GM23248 (cell line): ENCODE measurements at places on chromosomes 6 and 20.
A peak's percentile ranks its signal among the peaks of the same experiment; 100 is the strongest.

DNA sequence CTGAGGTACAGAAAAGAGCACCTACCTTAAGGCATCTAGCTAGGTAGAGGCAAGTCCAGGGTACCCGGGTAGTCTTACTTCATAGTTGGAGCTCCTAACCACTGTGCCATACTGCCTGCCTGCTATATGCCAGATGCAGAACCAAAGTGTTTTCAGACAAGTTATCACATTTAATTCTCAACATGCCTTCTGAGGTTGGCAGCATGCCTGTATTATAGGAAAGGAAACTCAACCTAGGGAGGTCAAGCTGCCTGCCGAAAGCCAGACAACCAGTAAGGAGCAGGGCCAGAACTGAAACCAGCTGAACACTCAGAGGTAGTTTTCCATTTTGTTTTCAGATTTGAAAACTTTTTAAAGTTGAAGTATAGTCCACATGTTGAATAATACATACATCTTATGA lies 5.4 kb downstream of the CTNNBL1 start:
- no peak for DNase-seq

DNA sequence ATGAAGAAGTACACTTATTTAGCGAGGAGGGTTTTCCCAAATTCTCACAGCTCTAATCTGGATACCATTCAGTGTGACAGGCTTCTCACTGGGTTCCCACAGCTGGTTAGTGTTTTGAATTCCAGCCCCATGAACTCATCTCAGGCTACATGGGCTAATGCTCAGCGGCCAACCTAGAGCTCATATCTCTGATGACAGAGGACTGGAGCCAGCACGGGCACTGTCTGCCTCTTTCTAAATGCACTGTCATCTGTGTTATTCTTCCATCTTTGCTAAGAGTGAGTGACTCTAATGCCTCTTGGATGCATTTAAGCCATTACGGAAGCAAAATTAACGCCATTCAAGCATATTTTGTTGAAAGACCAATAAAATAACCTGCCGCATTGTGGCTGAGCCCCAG lies 308.9 kb upstream of the JAG1 start:
- DNase-seq: peak; percentile 96

DNA sequence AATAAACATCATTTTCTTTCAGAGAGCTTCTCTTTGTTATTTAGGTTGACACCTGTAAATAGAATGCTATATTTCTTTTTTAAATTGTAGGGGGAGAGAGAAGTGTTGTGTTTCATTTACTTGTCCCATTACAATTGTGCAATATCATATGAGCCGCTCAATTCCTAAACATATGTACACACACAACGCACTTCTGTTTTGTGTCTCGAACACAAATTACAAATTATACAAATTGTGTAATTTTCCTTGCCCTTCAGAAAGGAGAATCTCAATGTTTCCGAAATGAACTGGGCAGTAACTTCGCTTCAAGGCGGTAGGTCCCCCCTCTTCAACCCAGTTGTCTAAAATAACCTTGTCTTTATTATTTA lies 2.6 kb upstream of the ABT1 start:
- no peak for DNase-seq

DNA sequence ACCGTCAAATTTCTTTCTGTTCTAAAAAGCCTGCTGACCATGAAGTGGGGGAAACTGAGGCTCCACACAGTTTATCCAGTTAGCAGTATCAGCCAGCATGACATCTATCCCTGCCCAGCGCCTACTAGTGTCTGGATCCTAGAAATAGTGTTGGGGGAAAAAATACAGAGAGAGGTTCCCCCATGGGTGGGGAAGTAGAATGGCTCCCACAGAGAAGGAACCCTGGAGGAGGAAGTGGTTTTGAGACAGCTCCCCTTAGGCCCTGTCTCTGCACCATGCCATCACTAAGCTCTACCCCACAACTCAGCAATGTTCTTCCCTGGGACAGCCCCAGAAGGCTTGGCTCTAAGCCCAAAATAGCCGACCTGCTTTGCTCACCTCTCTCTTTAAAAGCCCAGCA lies 153.4 kb downstream of the MBOAT1 start:
- no peak for DNase-seq

- no peak for DNase-seq
These were observed 682 bp upstream of the SLA2 start for GRCh38 chr20:36646678-36647077.

GRCh38 chr6:110813338-110814101 lies 1.7 kb downstream of the CDK19 start:
- no peak for DNase-seq

DNA sequence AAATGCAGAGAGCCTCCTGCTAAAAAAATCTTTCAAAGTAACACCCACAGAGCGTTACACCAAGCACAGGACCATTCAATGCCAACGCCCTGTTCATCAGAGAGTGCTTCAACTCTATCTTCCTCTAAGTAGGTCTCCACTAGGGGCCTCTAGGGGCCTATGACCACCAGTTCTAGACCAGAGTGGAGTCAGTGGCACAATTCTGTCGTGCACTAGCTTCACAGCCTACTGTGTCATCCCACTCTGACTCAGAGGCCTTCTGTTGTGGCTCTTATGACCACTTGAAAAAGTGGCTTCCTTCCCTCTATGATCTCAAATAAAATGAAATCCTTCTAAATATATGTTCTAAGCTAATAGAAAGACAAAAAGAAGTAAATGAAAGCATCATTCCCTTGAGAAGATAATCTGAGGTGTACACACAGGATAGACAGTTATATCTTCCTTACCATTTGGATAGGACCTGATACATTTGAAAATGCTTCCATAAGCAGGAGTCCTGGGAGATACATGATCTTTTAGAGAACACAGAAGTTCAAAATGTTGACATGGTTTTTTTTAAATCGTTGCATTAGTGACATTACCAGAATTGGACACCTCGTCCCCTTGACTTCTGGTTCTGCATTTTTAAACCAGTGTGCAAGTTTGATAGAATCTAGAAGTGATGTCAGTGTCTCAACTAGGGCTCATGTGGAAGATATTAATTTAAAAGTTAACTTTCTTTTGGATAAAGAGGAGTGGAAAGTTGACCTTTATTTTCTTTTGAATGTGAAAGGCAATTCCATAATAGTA lies 151.9 kb downstream of the SH3BGRL2 start:
- peak; percentile 11 for DNase-seq

DNA sequence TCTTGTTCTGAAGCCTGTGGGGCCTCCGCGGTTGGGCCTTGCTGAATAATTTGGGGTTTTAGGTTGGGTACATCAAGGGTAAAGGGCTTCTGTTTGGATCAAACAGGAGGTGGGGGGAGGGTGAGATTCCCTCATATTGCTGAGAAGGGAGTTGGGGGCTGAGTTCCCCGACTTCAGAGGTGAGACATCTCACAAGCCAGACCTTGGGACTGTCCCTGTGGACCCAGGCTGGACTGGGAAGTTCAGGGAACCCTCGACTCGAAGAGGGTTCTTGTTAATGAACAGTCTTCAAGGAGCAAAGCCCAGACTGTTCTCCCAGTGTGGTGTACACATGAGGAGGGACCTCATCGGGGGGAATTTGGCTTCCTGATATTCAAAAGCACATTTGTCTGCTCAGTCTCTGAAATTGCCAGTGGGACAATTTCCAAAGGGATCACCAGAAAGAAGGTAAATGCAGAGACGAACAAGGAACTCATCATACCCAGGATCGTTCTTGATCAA lies 118.5 kb downstream of the SYCP2 start:
- DNase-seq: no peak

DNA sequence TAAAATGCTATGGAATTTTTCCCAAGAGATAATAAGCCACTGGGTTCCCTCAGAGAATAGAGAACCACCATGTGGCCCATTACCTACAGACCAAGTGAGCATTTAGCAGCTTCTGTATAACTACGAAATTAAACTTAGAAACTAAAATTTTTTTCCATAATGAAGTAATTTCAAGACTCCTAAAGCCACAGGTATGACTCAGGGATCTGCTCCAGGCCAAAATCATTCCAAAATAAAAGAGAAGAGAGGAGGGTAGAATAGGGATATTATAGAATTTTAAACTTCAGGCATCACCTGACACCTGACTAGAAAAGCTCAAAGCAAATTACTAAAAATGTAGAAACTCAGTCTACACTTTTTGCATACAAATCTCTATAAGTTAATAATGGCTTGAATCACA lies 108.9 kb upstream of the DST start:
- peak; percentile 60 for DNase-seq

DNA sequence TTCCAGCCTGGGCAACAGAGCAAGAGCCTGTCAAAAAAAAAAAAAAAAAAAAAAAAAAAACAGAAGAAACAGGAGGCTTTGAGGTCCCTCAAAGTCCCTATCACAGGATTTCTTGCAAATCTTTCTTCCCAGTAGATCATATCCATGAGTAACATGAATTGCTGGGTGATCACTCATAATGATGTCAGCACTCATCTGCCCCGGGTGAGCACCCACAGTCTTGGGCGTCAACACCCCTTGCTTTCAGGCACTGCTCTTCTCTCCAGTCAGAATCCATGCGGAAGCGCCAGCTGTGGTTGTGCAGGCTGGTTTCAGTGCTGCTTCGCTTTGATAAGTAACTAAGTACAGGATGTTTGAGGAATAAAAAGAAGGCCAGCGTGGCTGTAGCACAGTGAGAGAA lies 40.2 kb upstream of the INSM1 start:
- DNase-seq: peak; percentile 56

- DNase-seq: peak; percentile 85
These were observed 11.0 kb downstream of the TSPYL1 start for GRCh38 chr6:116268589-116269293.
